ENCODE measurements at places on chromosomes 1 and 21. TPM values are rescaled to one million over a fixed set of nuclear protein-coding genes. Genes with fewer than 3 reads are reported as not detected.

Gene OR6K3
- not detected for polyA plus RNA-seq

Gene TMCC2
- 0.78 TPM for polyA plus RNA-seq

Gene OPRD1
- polyA plus RNA-seq = not detected

- no peak for DNase-seq
Measured at GRCh38 chr1:31668303-31668883, 23.7 kb upstream of the PEF1 start.

DNA sequence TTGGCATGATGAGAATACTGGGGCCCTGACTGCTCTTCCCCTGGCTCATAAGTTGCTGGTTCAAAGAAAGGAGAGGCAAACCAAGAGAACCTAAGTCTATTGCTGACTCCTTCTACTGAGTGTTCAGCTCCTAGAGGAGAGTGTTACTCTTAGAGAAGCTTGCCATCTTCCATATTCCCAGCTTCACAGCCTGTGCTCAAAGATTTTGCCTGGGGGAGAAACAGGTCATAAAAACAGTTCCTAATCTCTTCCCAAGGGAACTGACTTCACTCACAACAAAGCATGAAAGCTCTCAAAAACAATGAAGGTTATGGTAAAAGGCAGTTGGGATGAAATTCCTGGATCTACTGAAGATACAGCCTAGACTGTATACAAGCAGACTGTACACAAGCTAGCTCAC is 37.1 kb downstream of the LRRC40 start:
- DNase-seq = no peak

- peak; percentile 91 for DNase-seq
Measured at GRCh38 chr1:16921391-16922185, at the start of gene CROCC. TSS of gene CROCC (plus strand) at chr1:16921931. CDS start at chr1:16922019, 88 bp downstream.

GRCh38 chr1:109636201-109636952 is 16.7 kb downstream of the AMPD2 start:
- DNase-seq = peak; percentile 33

DNA sequence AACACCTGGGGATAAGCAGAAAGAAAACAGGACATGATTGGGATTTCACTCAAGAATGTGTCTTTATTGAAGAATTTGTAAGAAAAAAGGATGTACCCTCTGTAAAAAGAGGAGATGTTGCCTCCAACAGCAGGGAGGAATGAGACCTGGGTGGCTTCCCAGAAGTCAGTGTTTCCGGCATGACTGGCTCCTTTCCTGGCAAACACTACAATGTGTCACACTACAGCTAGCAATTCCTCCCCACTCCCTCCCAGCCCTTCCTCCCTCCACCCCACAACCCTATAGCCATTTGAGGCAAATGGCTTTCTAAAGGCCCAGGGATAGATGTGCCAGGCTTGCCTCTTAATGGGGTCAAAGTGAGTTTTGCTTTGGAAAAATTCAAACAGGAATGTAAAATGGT is 11.5 kb upstream of the COL8A2 start:
- DNase-seq = no peak

- no peak for DNase-seq
Measured at GRCh38 chr1:231810415-231810814, 183.8 kb downstream of the DISC1 start.
